H1 (cell line): ENCODE measurements at places on chromosomes 2 and 18. TPM values are rescaled to one million over a fixed set of nuclear protein-coding genes. Genes with fewer than 3 reads are reported as not detected.

ANKRD23 gene
- total RNA-seq: 2.9 and 3.5 TPM in 2 replicates

UNC80 gene
- 0.38 and 0.56 TPM in 2 replicates for total RNA-seq

- no peaks in the 10 kb centered on the region for H3K27me3 ChIP-seq
- no peaks in the 10 kb centered on the region for H3K4me1 ChIP-seq
- no peak overlapping the region for H3K4me3 ChIP-seq
- H3K36me3 ChIP-seq: no peaks in the 10 kb centered on the region
- no peak for DNase-seq
- H3K27ac ChIP-seq: no peak overlapping the region
These were observed 83.9 kb upstream of the SLC39A10 start for GRCh38 chr2:195572895-195573683.

GRCh38 chr18:4017480-4017879 lies 437.6 kb downstream of the DLGAP1 start:
- H3K27me3 ChIP-seq: no peaks in the 10 kb centered on the region
- DNase-seq: peak; percentile 46
- H3K36me3 ChIP-seq: no peaks in the 10 kb centered on the region

DNA sequence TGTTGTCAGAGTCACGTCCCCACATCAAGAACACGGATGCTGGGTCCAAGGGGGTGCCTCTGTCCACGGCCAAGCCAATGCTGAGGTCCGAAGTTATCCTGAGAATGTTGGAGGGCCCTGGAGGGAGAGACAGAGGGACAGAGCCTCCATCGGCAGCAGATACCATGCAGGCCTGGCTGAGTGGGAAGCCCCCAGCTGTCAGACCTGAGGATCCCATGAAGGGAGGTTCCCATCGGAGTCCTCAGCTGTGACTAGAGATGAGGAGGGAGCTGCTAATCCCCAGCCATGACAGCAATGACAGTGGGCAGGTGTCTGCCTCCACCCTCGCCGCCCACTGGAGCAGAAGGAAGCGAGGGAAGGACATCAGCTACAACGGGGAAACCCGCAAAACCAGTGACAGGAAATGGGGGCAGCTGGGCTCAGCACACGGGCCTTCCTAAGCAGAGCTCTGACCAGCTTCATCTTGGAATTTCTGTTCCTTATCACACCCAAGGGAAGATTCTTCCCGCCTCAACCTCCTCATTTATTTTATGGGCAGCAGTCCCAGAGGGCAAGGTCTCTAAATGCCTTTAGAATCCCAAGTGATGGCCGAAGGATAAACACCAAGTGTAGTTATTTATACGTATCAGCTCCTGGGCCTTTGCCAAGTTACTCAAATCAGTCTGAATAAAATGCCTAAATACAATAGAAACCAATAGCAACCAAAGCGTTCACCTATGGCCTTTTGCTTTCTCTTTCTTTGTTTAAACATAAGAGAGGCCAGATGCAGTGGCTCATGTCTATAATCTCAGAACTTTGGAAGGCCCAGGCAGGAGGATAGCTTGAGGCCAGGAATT lies 32.2 kb downstream of the FAM178B start:
- H3K4me3 ChIP-seq: no peak overlapping the region
- H3K27ac ChIP-seq: no peak overlapping the region
- no peaks in the 10 kb centered on the region for H3K36me3 ChIP-seq
- H3K27me3 ChIP-seq: peaks cover 3% of the 10 kb centered on the region; the same call in 1 of the 2 replicates
- H3K4me1 ChIP-seq: peaks cover 7% of the 10 kb centered on the region
- DNase-seq: no peak

TTR gene
- total RNA-seq: not detected in 2 replicates

DNA sequence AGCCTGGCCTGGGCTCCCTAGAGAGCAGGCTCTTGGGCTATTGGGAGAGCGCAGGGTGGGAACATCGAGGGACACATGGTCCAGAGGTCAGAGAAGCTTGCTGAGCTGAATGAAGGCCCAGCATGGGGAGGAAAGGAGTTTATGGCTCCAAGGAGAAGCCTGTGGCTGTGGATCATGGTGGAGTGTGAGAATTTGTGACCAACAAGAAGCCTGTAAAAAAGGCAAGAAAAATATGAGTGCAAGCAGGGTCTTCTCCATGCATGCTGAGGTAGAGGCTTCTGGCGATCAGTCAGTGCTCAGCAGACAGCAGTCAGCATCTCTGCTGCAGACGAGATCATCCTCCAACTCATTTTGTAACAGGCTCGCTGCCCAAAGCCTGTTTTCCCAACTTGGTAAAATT lies 1.3 kb upstream of the SCYGR3 start:
- no peak overlapping the region for H3K4me3 ChIP-seq
- H3K4me1 ChIP-seq: peaks cover 7% of the 10 kb centered on the region; the same call in 1 of the 2 replicates
- no peak overlapping the region for H3K27ac ChIP-seq

HAT1 gene
- total RNA-seq: 68.4 and 74.2 TPM in 2 replicates

GRCh38 chr2:171706152-171706803 lies 19.0 kb downstream of the DYNC1I2 start:
- no peak overlapping the region for H3K27ac ChIP-seq
- no peaks in the 10 kb centered on the region for H3K4me1 ChIP-seq
- H3K27me3 ChIP-seq: no peaks in the 10 kb centered on the region
- no peak overlapping the region for H3K4me3 ChIP-seq
- no peak for DNase-seq

KCNS3 gene
- 20.5 and 22.7 TPM in 2 replicates for total RNA-seq

DNA sequence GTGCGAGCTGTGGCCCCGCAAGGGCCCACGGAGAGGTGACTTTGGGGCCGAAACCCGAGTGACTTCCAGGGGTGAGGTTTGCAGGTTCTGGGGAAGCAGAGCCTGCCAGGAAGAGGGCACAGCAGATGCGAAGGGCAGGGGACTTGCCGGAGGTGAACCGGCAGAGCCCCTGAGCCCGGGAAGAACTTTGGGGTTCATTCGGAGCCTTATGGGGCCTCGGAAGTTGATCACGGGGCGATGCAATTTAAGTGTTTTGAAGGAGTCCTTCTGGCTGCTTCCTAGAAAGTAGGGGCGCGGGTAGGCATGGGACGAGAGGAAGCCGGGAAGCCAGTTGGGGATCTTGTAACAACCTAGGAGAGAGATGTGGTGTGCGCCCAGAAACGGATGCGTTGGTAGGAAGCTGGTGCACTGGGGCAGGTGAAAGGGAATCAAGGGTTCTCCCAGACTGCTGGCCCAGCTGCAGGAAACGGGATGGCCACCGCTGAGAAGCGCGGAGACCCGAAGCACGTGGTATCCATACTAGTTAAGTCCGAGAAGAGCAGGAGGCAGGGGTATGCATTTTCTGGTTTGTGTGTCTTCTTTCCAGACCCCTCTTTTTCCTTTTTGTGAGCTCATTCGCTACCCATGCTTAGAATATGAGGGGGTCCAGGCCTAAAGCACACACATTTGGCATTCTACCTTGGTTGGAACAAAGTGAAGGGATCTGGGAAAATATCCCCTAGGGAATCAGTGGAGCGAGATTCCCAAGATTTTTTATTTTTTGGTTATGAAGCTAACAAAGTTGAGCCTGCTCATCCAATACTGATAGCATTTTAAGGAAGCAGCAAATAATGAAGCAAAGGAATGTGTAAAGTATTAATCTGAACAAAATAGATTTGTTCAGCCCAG lies 758 bp downstream of the SCLY start:
- H3K36me3 ChIP-seq: peaks cover 9% of the 10 kb centered on the region
- H3K4me1 ChIP-seq: peaks cover 1% of the 10 kb centered on the region
- peak; percentile 70 for DNase-seq
- H3K27ac ChIP-seq: peak overlapping the region; percentile 64
- H3K27me3 ChIP-seq: no peaks in the 10 kb centered on the region

- no peaks in the 10 kb centered on the region for H3K36me3 ChIP-seq
- peaks cover 6% of the 10 kb centered on the region; the same call in 1 of the 2 replicates for H3K4me1 ChIP-seq
- no peak overlapping the region for H3K4me3 ChIP-seq
- no peaks in the 10 kb centered on the region for H3K27me3 ChIP-seq
- DNase-seq: no peak
These were observed 169.2 kb upstream of the NCK2 start for GRCh38 chr2:105575499-105576025.
